Heart left ventricle (tissue), 16 donors: ENCODE measurements at places on chromosomes 5 and 9. TPM values are rescaled to one million over a fixed set of nuclear protein-coding genes. Genes with fewer than 3 reads are reported as not detected.

ROPN1L gene
- 0.15 TPM for polyA plus RNA-seq

PRELID1 gene
- 160 TPM for polyA plus RNA-seq

LRRC14B gene
- 6.1 TPM for polyA plus RNA-seq

ZFP62 gene
- 13.6 TPM for polyA plus RNA-seq

SNCAIP gene
- polyA plus RNA-seq, result 0.54 TPM

DMXL1 gene
- 9.8 TPM for polyA plus RNA-seq

IL13 gene
- not detected for polyA plus RNA-seq
